ENCODE measurements at places on chromosomes 6 and 20. TPM values are rescaled to one million over a fixed set of nuclear protein-coding genes. Genes with fewer than 3 reads are reported as not detected.

GRCh38 chr6:12709116-12709515, 7.5 kb upstream of the PHACTR1 start:
- DNase-seq: no peak

DNA sequence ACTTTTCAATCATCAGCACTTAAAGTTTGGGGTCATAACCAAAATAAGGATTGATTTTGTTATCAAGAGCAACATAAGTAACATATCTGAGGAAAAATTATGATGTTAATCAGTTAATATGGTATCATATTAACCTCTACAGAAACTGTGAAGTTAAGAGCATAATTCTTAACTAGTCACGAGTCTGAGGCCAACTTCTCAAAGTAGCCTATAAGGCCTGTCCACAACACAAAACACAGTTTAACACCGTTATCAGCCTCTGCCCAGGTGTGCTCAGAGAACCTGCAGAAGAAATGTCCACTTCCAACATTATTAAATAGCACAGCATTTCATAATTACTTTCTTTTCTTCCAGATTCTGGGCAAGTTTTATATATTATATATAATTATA, 1.1 kb downstream of the STX7 start:
- DNase-seq: no peak

DNA sequence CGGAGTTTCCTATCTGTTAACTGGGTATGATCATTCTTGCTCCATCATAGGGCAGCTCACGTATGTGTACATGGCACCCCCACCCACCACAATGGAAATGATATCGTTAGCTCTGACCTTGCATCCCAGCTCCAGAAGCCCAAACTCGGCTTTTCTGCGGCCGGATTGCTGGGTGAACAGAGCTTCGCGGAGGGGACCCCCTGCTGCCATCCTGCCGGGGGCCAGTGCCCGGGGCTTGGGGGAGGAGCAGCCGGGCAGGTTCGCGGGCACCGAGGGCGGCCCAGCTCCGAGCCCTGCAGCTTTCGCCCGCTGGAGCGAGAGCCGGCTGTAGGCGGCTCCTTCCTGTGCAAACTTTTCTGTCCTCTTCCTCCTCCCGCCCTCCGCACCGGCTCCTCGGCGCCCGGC, 24.9 kb upstream of the FUCA2 start:
- peak; percentile 53 for DNase-seq

HLA-DQA1 gene
- total RNA-seq: 5.3 TPM

Data from activated naive CD8-positive, alpha-beta T cell treated with anti-CD3 and anti-CD28 coated beads for 36 hours (primary cell).